ENCODE measurements at places on chromosomes 7 and 10.

DNA sequence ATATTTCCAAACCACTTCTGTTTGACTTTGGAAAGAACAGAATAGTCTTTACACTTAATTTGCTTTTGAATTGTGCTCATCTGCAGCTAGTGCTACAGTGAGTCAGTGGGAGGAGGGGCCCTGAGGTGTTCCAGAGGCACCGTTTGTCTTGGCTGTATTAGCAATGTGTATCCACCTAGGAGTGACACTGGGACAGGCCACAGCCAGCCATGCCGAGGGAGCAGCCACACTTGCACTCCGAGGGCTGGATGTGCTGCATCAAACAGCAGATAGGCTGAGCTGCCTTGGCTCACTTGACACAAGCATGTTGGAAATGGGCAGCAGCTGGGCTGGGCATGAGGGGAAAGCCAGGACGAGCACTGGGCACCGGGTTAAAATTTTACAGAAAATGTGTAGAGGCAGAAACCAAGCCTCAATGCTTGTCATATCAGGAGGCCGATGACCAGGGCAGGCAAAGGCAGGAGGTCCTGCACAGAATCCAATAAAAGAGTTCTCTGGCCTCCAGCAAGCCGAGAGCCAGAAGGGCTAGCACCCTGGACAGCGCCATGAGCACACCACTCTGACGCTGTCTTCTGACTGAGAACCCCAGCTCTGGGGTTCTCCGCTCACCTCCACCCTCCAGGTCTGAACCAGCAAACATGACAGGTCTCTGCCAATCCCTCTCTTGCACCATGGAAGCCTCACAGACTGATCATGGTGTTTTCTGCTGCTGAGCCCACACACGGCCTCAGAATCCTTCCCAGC is 163.3 kb downstream of the GRID1 start:
- no peak for DNase-seq

DNA sequence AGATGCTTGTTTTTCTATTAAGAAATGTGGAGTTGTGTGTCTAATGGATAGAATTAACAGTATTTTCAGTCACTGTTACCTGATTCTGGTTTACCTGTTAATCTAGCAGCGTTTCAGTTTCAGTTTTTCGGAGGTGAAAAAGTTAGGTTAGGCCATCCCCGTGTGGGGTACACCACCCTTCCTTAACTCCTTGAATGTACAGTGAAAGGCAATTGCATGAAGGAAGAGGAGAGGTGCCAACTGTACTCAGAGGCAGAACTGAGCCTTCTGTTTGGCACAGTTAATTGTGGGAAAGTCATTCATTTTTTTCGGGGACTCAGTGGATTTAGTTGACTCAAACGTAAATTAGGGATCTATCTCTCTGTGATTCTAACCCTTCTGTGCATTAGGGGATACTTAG is 35.5 kb downstream of the RPA3 start:
- no peak for DNase-seq

GRCh38 chr7:141161550-141162535 is 88.0 kb downstream of the TMEM178B start:
- no peak for DNase-seq

DNA sequence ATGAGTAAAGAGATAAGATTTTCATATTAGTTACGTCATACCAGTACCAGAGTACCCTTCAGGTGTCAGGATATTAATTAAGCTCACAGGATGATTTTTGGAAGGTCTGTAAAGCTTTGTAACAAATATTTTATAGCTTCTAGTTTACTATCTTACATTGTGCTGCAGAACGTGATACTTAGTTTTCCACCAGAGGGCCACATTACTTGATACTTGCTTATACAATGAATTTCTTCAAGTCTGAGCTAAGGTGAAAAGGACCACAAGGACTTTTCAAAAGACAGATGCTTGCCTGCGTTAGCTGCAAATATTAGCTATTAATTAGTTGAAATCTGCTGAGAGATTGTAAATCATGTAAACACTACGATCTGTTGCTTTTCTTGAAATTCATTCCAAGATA is 12.2 kb downstream of the FOXP2 start:
- DNase-seq, result no peak

DNA sequence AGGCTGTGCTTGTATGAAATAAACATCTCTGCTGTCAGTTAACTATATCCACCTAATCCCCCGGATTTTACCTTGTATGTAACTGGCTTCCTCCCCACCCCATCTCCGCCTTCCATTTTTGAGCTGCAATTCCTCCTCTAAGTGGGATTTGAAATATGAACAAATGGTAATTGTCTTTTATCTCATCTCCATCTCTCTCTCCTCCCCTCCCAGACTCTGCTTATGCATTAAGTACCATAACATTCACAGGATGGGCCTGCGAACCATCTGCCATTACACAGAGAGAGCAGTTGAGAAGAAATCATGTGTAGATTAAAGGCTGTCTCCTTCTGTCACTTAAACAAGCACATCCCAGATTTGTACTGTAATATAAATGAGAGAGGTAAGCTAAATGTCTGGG is 1169.9 kb downstream of the TYW1 start:
- no peak for DNase-seq

DNA sequence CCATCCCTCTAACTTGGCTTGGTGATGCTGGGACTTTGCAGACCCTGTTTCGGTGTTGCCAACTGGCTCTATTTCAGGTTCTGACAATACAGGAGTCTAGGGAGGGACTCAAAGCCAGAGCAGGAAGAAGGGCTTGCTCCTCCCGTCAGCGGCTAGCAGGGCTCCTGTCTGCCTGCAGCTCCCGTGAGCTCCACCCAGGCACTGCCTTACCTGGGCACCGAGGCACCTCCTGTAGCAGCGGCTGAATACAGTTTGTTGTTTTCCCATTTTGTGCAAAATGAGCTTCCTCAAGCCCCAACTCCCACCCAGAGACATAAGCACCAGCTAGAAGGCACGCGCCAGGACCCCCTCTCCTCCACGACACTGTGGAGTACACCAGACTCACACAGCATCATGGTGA is 69.3 kb upstream of the RHEB start:
- no peak for DNase-seq

GRCh38 chr7:128713794-128714193 is 25.4 kb upstream of the CALU start:
- DNase-seq, result no peak

- DNase-seq, result no peak
Observed at GRCh38 chr7:86980223-86980622, 79.2 kb downstream of the ELAPOR2 start.

DNA sequence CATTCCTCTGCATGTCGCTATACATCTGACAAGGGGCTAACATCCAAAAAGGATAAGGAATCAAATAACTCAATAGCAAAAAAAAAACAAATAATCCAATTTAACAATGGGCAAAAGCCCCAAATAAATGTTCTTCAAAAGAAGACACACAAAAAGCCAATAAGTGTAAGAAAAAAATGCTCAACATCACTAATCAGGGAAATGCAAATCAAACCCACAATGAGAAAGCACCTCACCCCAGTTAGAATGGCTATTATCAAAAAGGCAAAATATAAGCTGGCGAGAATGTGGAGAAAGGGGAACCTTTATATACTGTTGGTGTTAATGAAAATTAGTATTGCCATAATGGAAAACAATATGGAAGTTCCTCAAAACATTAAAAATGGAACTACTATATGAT is 14.3 kb downstream of the ARHGAP12 start:
- DNase-seq, result no peak

GRCh38 chr7:15561835-15562234 is at the start of gene AGMO:
Gene AGMO (minus strand): TSS chr7:15562015.
- no peak for DNase-seq

GRCh38 chr7:124074007-124074406 is 41.1 kb upstream of the TMEM229A start:
- DNase-seq, result no peak

DNA sequence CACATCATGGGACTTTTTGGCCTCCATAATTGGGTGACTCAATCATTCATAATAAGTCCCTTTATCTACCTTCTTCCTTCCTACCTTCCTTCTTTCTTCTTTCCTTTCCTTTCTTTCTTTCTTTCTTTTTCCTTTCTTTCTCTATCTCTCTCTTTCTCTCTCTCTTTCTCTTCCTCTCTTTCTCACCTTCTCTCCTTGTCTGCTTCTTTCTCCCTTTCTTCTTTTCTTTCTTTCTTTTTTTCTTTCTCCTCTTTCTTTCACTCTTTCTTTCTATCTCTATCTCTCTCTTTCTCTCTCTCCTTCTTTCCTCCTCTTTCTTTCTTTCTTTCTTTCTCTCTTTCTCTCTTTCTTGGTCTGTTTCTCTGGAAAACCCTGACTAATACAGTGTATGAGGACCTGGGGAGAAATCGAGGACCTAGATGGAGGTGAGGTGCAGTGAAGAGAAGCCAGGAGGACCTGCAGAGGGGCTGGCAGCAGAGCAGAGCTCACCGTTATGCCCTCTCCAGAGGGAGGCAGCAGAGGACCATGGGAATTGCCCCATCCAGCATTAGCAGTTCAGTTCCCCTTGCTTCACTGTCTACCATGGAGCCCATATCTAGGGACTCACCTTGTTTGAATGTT is 52.7 kb upstream of the BTRC start:
- DNase-seq, result no peak

DNA sequence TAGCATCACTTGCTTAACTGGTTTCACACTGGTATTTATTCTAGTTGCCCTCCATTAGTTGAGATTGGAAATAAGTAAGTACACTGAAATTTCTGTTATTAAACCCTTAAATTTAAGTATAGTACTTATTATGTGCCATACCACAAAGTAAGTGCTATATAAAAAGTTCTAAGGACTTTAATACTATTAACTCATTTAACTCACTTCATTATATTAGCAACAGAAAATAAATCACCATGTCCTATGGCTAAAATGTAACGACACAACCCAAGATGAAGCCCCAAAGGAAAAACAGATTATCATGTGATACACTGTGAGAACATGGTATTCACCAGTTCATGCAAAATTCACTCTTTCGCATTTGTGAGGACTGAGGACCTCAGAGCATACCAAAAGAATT is 70.5 kb downstream of the AGMO start:
- DNase-seq, result no peak

GRCh38 chr10:50992972-50993766 is 81.1 kb upstream of the PRKG1 start:
- DNase-seq, result no peak

- DNase-seq, result no peak
Observed at GRCh38 chr10:103646304-103646703, 152.8 kb downstream of the NEURL1 start.

DNA sequence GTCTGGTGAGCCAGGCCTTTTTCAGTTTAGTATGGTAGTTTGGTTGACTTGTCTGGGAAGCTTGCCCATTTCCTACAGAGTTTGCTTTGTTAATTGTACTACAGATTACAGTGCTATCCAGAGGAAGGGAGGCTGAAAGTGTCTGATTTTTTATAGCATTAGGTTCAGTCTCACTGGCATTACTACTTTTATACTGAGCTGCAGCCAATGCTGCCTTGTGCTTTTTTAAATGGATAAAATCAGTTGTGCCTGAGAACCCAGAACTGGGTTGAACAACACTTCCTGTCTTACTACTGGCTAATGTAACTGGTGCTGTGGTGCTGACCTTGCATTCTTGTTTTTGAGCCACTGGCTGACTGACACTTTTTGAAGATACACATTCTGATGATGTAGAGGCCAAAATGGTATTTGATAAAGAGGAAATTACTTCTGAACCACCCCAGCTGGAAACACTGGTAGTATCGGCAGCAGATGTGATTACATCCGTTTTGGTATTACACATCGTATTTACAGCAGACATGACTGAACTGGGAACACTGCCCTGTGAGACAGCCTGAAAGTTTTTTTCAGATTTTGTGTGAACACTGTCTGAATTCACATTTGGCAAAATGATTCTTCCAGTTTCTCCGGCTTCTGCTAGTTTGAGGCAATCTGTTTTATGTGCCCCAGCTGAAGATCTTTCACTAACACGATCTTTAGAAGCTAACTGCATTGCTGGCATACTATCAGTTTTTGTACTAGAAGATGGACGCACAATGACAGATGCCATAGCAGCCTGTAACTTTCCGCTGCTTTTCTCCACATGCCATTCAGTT is 74.1 kb downstream of the NRBF2 start:
- no peak for DNase-seq

DNA sequence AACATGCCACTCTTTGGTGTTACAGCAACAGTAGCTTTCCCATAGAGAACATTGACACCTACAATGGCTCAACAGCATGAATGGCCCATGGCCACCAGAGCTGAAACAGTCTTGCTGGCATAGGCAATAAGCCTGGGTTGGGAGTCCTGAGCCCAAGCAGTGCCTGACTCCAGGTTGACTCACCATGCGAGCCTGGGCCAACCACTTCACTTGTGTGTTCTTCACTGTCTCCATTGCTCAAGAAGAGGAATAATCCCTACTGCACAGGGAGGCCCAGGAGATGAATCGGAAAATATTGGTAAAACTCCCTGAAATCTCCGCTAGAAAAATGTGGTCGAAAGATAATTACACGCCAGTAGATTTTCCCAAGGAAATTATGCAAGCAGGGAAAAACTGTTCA is 89.2 kb upstream of the INHBA start:
- no peak for DNase-seq

DNA sequence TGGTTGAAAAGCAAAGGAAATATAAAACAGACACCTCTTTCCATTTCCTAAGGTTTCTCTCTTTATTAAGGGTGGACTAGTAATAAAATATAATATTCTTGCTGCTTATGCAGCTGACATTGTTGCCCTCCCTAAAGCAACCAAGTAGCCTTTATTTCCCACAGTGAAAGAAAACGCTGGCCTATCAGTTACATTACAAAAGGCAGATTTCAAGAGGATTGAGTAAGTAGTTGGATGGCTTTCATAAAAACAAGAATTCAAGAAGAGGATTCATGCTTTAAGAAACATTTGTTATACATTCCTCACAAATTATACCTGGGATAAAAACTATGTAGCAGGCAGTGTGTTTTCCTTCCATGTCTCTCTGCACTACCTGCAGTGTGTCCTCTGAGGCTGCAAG is 154.4 kb upstream of the LANCL2 start:
- no peak for DNase-seq

DNA sequence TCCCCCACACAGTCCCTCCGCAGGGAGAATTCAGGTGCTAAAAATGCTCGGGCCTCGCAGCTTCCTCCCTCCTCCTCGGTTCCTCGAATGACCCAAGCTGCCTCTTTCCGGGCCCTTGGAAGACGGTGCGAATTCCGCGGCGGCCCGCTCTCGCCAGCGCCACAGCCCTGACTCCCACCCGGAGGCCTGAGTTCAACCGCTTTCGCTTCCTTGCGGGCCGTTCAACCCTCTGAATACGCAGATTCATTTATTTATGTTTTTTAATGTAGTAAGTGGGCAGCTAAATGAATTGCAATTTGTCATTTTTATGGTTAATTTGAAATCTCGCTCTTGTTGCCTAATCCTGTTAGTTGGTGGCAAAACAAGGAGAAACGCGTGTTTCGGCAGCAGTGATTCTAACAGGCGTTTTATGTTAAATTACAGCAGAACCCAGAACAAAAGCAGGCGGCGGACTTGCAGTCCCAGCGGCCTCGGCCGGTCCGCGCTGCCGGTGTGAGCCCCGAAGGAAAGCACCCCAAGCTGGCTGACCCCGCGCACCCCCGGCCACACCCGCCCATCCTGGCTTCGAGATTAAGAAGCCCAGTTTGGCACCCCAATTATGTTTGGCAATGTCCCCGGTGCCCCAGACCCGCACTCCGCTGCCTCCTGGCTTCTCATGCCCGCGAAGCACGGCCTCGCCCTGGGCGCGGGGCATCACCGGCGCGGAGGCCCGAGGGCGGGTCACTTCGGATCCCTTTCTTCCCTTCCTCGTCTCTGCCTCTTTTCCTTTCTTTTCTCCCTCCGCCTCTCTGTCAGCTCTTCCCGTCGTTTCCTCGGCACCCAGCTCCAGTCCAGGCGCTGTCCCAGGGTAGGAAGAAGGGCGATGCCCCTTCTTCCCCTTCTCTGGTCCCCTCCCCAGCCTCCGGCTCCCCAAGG is 75.9 kb downstream of the INSIG1 start:
- DNase-seq, result no peak

- DNase-seq, result no peak
Observed at GRCh38 chr7:77710067-77710466, 13.8 kb downstream of the RSBN1L start.

- DNase-seq, result no peak
Observed at GRCh38 chr10:43884501-43885105, 235.9 kb upstream of the ZNF32 start.
